COLO829 (cell line): ENCODE measurements at places on chromosomes 1 and 21.

GRCh38 chr1:241675983-241676382 lies 23.9 kb downstream of the WDR64 start:
- no peak for DNase-seq

- DNase-seq: no peak
Measured at GRCh38 chr1:207076181-207076955, 12.3 kb upstream of the C4BPB start.

- no peak for DNase-seq
Measured at GRCh38 chr1:38804062-38804886, 55.3 kb downstream of the RRAGC start.

DNA sequence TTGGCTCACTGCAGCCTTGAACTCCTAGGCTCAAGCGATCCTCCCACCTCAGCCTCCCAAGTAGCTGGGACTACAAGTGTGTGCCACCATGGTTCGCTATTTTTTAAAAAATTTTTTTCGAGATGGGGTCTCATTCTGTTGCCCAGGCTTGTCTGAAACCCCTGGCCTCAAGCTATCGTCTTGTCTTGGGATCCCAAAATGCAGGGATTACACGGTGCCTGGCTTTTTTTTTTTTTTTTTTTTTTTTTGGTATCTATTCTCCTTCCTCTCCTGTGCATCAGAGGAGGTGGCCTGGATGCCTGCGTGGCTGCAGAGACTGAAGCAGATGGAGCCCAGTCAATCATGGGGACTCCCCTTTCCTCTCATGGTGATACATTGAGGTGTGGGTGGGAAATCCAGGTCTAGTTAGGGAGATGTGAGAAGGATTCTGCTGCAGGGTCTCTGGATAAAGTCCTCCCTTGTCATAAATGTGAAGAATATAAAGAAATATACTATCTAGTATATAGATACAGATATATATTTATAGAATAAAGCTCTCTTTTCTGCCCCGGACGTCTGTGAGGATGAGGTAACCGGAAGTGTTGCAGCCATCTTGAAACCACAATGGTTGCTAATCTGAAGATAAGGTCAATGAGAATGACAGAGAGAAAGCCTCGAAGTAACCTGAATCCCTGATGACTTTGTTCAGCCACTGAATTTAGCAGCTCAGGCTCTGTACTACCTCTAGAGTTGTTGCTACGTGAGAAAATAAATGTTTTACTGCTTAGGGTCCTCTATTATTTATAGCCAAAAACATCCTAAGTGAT lies 19.5 kb upstream of the RGSL1 start:
- DNase-seq: peak; percentile 28

DNA sequence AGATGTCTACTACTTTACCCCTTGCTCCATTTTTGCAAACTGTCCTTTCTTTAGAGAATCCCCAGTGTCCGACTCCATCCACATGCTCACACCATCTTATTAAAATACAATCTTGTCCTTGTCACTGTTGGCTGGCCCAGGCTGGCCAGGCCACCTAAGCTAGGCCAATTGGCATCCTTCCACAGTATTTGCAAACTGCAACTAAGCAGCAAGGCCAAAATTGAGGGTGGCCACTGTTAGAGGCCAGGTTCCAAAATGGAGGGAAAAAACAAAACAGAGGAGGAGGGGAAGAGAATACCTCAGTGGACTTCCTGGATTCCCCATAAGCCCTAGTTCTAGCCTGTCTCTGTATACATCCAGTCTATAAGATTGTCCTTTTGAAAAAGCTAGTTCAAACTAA lies 4.3 kb downstream of the FAM89A start:
- no peak for DNase-seq

DNA sequence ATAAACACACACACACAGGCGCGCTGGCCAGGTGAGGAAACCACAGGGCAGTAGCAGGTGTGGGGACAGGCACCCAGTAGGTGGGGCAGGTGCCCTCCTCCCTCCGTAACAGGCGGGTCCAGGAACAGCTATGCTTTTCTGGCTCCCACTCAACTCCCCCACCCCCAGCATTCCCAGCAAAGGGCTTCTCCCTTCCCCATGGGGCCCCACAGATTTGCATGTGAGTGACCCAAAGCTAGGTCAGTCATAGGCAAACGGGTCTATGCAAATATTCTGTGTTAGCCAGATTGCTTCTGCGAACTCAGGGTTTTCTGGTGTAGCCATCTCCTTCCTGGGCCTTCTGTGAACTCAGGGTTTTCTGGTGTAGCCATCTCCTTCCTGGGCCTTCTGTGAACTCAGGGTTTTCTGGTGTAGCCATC lies 114.2 kb downstream of the SIK1 start:
- DNase-seq: no peak

- DNase-seq: no peak
Measured at GRCh38 chr21:38990424-38990794, 184.7 kb downstream of the ETS2 start.

- DNase-seq: no peak
Measured at GRCh38 chr21:33206771-33207281, 22.9 kb upstream of the IFNAR2 start.

GRCh38 chr1:55362558-55362957 lies 147.4 kb upstream of the USP24 start:
- DNase-seq: no peak

DNA sequence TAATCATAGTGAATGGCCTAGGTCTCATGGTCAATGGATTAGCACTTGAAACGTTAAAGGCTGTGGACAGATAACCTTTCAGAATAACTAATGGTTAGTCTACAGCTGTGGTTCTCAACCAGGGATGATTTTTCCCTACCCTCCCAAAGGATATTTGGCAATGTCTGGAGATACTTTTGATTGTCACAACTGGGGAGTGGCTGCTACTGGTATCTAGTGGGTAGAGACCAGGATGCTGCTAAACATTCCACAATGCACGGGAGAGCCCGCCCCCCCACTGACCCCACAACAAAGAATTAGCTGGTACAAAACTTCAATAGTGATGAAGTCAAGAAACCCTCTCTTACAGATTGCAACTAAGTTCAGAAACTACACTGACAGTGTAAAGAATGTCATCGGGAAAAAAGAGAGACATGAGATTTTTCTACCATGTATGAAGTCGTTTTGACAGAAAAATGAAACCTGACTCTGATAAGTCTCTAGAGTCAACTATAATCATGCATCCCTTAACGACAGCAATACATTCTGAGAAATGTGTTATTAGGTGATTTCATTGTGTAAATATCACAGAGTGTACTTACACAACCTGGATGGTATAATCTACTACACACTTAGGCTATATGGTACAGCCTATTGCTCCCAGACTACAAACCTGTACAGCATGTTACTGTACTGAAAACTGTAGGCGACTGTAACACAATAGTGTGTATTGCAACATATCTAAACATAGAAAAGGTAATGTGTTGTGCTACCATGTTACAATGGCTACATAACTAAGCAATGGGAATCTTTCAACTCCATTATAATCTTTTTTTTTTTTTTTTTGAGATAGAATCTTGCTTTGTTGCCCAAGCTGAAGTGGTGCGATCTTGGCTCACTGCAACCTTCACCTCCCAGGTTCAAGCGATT lies 49.7 kb upstream of the PRDX6 start:
- no peak for DNase-seq

DNA sequence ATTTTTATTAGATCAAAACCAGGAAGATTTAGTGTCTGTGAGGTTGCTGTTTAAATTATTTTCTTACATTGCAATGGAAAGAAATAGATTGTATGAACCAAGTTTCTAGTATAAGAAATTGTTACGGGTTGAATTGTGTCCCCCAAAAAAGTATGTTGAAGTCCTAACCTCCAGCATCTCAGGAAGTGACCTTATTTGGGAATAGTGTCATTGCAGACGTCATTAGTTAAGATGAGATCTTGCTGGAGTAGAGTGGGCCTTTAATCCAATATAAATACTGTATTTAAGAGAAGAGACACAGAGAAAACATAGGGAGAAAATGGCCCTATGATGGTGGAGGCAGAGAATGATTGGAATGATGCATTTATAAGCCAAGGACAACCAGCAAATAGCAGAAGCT lies 188.7 kb upstream of the SAMSN1 start:
- DNase-seq: no peak

DNA sequence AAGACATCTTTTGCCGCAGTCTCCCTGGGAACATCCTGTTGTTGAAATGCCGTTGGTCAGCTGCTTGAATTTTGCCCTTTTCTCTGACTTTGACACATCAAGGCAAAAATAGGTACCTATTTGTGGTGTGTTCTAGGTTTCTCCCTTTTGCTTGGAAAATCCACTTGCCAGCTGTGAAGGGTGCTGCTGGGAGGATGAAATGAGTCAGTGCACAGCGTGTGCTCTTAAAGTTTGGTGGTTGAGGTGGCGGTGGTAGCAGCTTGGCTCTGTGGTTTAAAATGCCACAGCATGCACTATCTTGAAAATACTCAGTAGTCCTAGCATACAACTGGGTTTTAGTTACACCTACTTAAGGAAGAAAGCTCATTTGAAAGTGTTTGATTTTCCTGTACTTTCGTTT lies 183.8 kb downstream of the DHRS3 start:
- no peak for DNase-seq

GRCh38 chr1:47779613-47780012 lies 217.6 kb downstream of the TRABD2B start:
- no peak for DNase-seq

DNA sequence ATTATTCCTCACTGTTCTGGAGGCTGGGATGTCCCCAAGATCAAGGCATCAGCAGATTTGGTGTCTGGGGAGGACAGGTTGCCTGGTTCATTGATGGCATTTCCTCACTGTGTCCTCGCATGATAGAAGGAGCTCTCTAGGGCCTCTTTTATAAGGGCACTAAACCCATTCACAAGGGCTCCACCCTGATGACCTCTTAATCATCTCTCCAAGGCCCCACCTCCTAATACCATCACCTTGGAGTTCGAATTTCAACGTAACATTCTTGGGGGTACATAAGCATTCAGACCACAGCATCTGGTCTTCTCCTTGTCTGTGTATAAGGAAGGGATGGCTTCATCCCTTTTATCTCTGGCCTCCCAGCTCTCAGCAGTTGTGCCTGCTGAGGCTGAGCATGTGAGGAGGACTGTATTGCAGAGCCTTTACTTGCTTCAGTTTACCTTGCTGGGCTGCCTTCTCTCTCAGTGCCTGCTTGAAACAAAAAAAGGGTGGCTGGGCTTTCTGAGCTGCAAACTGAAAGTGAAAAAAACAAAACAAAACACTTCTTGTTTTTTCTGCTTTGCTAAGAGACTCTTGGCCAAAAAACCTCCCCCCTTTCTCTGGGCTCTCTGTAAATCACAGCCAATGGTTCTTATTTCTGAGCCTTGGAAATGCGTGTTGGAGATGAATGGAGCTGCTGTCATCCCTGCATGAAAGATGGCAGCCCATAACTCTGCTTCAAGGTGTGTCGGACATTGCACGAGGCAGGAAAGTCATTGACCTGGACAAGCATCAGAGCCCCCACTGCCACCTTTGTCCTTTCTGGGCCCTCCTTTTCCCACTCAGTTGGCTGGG lies 75.8 kb downstream of the RHOU start:
- no peak for DNase-seq

GRCh38 chr1:22685591-22686059 lies 25.0 kb upstream of the EPHB2 start:
- DNase-seq: no peak

- no peak for DNase-seq
Measured at GRCh38 chr1:173193639-173194038, 13.5 kb downstream of the TNFSF4 start.

GRCh38 chr1:29984862-29985605 lies 738.4 kb downstream of the MATN1 start:
- no peak for DNase-seq

DNA sequence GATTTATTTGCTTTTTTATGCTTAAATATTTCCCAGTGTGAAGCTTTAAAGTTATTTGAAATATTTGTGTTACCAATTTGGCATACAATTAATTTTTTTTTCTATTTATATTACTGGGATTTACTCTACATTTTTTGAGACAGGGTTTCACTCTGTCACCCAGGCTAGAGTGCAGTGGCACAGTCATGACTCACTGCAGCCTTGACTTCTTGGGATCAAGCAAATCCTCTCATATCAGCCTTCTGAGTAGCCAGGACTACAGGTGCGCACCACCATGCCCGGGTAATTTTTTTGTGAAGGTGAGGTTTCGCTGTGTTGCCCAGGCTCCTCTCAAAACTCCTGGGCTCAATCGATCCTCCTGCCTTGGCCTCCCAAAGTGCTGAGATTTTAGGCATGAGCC lies 39.5 kb downstream of the BACH1 start:
- no peak for DNase-seq

DNA sequence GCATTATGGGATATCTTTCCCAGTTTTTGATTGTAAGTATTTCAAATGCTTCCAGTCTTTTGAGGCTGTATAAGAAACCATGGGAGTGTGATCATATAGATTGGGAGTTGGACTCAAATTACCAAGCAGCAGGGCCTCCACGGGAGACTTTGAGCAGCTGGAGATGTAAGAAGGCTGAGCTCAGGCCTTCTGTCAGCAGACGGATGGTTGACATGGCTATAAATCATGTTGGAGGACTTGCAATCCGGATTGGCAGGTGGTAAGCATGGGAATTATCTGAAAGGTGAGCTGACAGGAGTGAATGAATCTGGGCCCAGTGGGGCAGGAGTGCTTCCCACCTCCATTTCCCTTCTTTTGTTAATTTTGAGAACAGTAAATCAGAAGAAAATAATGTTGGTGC lies 83.2 kb upstream of the PPM1J start:
- no peak for DNase-seq

GRCh38 chr1:172255223-172255560 lies 165.3 kb upstream of the C1orf105 start:
- no peak for DNase-seq
